Daoy (cell line): ENCODE measurements at places on chromosomes 4 and X. TPM values are rescaled to one million over a fixed set of nuclear protein-coding genes. Genes with fewer than 3 reads are reported as not detected.
A peak's percentile ranks its signal among the peaks of the same experiment; 100 is the strongest.

GRCh38 chrX:152822383-152823086 lies 8.0 kb downstream of the CETN2 start:
- no peak for DNase-seq

Gene APBB2
- total RNA-seq = 32.9 and 51.0 TPM in 2 replicates

Gene FGB
- total RNA-seq = not detected in 2 replicates

DNA sequence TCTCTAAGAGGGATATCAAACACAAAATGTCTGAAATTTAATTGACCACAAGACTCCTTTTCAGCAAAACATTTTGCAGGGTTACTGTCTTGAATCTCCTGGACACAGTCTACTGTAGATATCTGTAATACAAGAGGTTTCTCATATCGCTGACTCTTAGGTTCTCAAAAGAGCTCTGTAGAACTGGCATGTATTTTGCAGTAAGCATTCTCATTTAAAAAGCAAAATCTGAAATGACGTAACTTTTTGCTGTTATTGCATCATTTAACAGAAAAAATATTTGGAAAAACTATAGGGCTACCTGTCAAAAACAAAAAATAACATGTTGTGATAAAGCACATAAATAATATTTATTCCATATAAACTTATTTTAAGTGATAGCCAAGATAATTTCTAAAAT lies 114.2 kb downstream of the CDS1 start:
- DNase-seq = no peak

DNA sequence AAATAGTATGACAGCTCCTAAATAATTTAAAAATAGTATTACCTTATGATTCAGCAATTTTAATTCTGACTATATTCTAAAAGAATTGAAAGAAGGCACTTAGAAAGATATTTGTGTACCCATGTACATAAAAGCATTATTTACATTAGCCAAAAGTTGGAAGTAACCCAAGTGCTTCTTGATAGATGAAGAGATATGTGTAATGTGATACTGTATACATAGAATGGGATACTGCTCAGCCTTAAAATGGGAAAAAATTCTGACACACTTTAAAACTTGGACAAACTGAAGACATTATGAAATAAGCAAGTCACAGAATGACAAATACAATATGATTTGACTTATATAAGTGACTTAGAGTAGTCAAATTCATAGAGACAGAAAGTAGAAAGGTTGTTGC lies 112.2 kb downstream of the IDS start:
- DNase-seq = no peak

GRCh38 chr4:4750187-4750586 lies 109.3 kb upstream of the MSX1 start:
- no peak for DNase-seq

Gene GLOD5
- total RNA-seq = not detected in 2 replicates

- DNase-seq = peak; percentile 70
Observed at GRCh38 chrX:69158166-69158980, 6.9 kb downstream of the PJA1 start.

GRCh38 chrX:120468071-120468470 lies 1.0 kb downstream of the LAMP2 start:
- no peak for DNase-seq

- no peak for DNase-seq
Observed at GRCh38 chr4:3481783-3482393, 18.8 kb downstream of the DOK7 start.

Gene PNMA6A
- total RNA-seq = 1.6 and 3.4 TPM in 2 replicates

GRCh38 chr4:186149872-186150271 lies 41.5 kb upstream of the CYP4V2 start:
- peak; percentile 47 for DNase-seq

GRCh38 chr4:85092536-85092935 lies 126.0 kb upstream of the WDFY3 start:
- no peak for DNase-seq

DNA sequence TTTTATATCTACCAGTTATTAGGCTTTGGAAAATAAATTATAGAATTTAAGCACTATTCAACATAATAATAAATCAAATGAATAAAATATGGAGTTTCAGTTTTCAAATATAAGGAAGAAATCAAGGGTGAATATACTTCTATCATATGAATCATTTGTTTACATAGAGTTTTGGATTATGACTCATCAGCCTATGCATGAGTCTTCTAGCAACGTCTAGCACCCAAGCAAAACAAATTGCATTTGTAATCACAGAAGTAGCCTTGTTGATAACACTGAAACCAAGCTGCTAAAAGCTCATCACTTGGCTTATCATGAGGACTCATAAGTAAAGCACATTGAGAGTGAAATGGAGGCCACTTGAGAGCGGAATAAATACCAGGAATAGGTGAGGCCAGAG lies 434.6 kb downstream of the PCDH11X start:
- no peak for DNase-seq

DNA sequence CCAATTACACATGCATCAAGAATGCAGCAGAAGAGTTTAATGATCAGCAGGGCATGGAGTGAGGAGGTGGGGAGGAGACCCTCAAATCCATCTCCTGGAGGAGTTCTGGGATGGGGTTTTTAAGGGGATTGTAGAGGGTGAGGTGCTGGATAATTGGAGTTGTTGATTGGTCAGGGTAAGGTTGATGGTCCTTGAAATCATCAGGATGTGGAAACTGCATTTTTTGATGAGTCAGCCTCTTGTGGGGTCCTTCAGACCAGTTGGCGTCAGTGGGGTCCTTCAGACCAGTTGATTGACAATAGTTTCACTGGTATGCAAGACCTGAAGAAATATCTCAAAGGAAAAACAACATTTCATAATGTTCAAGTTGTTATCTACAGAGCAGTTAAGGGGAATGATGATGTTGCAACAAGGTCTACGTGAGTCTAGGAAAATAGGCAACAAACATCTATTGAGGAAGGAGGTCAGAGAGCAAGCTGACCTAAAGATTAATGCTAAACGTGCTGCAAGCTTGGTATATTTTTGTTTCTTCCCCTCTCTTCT lies 88.3 kb downstream of the NRK start:
- DNase-seq = no peak

Gene FAM114A1
- 35.6 and 37.1 TPM in 2 replicates for total RNA-seq

Gene TCEAL1
- 14.7 and 19.0 TPM in 2 replicates for total RNA-seq

DNA sequence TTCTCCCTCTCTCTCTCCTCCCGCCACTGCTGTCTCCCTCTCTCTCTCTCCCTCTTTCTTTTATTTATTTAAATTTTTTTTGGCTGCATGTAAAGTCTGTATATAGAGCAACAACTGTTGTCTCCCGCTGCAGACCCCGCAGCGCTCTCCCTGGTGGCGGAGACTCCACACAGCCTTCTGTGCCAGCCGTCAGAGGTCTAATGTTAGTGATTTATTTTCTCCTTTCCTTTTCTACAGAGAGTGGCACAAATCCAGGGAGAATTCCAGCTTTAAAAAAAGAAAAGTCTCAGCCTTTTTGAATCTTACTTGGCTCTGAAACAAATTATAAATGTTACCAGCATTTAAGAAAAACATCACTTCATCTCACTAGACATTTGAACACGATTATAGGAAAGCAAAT lies 106.2 kb downstream of the FAM9B start:
- no peak for DNase-seq

GRCh38 chr4:125316401-125316790 lies 1.6 kb downstream of the FAT4 start:
- DNase-seq = peak; percentile 22

Gene CXCR3
- not detected in 2 replicates for total RNA-seq

DNA sequence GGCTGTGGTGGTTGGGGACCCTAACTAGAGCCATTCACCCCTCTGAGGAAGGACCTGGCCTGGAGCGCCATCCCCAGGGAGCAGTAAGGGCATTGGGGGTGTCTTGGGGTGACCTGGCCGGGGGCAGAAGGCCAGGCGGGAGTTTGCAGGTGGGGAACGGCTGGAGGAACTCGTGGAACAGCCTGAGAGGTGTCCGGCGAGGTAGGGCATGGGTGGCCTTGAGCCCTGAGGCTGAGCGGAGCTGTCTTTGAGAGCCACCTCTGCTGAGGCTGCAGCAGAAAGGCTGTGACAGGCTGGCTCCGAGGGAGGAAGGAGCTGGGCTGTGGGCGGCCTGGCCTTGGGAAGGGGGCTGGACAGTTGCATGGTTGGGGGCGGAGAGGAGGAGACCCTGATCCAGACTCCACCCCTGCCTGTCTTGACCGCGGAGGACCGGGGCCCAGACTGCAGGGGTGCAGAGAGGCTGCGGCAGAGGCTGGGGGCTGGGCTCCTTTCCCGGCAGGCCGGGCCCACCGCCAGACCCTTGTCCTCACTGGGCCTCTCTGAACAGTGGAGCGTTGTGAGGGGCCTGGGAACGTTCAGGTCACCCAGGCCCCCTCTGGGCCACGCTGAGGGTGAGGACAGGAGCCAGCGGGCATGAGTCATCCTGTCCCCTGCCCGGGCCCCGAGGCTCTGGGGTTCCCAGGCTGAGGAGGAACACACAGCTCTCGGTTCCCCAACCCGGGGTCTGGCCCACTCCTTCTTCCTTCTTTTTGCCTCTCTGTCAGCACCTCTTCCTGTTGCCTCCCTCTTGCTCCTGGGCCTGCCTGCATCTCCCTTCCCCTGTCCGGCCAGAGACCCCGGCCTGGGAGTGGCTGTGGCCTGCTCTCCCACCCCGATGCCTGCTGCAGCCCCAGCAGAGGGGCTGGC lies 8.1 kb downstream of the SH3BP2 start:
- DNase-seq = peak; percentile 67

DNA sequence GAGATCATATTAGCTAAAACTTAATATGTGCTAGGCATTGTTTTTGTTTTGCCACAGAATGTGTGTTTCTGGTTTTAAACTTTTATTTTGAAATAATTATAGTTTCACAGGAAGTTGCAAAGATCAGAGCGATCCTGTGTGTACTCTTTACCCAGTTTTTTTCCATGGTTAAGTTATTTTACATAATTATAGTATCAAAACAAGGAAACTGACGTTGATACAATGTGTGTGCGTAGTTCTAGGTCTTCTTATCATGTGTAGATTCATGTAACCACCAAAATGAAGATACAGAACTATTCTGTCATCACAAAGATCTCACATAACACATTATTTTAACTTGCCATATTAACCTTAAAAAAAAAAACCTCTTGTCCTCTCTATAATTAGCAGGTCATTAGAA lies 69.2 kb downstream of the BLTP1 start:
- DNase-seq = no peak

GRCh38 chrX:109472939-109473735 lies 8.7 kb downstream of the GUCY2F start:
- peak; percentile 69 for DNase-seq

DNA sequence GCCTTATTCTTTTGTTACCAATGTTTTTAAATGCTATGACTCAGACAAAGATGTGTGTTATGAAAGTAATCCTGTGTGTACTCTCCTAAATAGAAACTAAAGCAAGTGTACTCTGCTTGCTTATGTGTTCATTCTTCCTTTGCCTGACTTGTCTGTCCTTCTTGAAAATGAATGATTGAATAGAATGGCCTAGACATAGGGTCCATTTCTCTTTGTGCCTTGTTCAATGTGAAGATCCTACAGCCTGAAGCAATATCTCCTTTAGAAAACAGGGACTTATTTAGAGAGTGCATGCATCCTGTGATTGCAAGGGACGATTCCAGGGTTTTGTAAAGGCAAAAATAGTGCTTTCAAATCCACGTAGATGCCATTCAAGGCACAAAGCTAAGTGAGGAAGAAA lies 343.6 kb upstream of the TACR3 start:
- no peak for DNase-seq

DNA sequence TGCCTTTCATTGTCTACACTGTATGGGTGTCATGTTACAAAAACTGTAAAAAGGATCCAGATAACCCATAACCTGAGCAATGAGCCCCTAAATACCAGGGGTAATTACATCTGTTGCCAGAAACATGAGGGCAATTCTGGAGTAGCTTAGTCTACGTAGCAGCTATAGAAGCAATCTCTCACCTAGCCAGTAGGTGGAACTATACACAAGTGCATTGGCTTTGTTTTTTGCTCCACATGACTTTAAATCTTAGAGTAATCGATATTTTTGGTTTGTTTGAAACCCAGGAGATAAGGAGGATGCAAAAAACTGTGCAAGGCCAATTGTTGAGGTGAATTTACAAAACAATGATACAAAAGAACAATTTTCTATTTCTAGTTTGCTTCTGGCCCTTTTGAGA lies 57.5 kb downstream of the GPR82 start:
- peak; percentile 13 for DNase-seq

DNA sequence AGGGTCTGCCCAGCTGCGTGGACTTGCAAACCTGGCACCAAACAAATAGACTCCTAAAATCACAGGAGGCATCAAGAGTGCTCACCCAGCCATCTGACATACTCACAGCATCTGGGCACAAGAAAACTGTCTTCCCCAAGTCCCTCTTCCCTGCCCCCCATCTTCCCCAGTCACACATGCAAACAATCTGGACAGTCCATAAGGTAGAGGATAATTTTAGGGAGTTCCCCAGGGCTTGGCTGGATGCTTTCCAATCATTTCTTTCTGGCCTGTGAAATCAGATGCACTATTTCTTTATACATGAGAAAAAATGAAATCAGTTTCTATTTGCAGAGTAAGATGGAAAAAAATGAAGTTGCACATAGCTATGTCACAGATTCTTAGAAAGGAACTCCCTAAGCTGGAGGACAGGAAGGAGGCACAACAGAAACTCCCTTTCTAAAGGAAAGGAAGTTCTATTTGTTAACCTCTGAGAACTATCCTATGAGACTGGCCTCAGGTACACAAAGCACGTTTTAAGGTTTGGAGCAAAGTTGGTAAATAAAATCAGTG lies 342.3 kb downstream of the HNRNPD start:
- no peak for DNase-seq
